ENCODE measurements at places on chromosomes 11 and 22. TPM values are rescaled to one million over a fixed set of nuclear protein-coding genes. Genes with fewer than 3 reads are reported as not detected.

- DNase-seq = no peak
- 0 out of 2 replicates have a peak, but pooled peaks cover 4% of the 10 kb centered on the region for H3K4me1 ChIP-seq
- no peak overlapping the region for H3K27ac ChIP-seq
- no peaks in the 10 kb centered on the region for H3K27me3 ChIP-seq
- H3K4me3 ChIP-seq = no peak overlapping the region
- no peaks in the 10 kb centered on the region for H3K36me3 ChIP-seq
These were observed 72.8 kb upstream of the KCNQ1OT1 start for GRCh38 chr11:2772544-2773031.

GRCh38 chr22:48538291-48538820 is 1289.3 kb downstream of the BRD1 start:
- no peaks in the 10 kb centered on the region for H3K36me3 ChIP-seq
- no peak for DNase-seq
- no peaks in the 10 kb centered on the region for H3K4me1 ChIP-seq
- H3K27ac ChIP-seq = no peak overlapping the region
- no peak overlapping the region for H3K4me3 ChIP-seq
- no peaks in the 10 kb centered on the region for H3K27me3 ChIP-seq

DNA sequence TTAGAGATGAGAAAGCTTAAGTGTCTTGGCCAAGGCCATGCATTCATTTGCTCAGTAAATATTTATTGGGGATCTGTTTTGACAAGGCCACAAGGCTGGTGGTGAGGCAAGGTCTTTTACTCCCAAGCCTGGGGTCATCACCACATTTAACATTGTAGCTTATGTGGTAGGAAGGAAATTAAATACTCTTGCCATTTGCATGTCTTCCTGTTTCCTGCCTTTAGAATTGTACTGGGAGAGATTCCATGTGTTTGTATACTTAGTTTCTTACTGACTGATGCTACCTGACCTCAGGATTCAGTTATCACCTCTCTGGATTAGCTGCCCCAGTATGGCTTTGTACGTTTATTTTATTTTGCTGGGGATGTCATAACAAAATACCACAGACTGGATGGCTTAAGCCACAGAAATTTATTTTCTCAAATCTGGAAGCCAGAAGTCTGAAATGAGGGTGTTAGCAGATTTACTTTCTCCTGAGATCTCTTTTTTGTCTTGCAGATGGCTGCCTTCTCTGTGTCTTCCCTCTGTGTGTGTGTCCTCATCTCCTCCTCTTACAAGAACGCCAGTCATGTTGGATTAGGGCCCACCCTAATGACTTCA is 44.8 kb downstream of the SPECC1L start:
- no peak overlapping the region for H3K4me3 ChIP-seq
- peak overlapping the region; percentile 8 for H3K27ac ChIP-seq
- no peak for DNase-seq
- no peaks in the 10 kb centered on the region for H3K27me3 ChIP-seq
- H3K4me1 ChIP-seq = no peaks in the 10 kb centered on the region
- peaks cover 35% of the 10 kb centered on the region for H3K36me3 ChIP-seq

DNA sequence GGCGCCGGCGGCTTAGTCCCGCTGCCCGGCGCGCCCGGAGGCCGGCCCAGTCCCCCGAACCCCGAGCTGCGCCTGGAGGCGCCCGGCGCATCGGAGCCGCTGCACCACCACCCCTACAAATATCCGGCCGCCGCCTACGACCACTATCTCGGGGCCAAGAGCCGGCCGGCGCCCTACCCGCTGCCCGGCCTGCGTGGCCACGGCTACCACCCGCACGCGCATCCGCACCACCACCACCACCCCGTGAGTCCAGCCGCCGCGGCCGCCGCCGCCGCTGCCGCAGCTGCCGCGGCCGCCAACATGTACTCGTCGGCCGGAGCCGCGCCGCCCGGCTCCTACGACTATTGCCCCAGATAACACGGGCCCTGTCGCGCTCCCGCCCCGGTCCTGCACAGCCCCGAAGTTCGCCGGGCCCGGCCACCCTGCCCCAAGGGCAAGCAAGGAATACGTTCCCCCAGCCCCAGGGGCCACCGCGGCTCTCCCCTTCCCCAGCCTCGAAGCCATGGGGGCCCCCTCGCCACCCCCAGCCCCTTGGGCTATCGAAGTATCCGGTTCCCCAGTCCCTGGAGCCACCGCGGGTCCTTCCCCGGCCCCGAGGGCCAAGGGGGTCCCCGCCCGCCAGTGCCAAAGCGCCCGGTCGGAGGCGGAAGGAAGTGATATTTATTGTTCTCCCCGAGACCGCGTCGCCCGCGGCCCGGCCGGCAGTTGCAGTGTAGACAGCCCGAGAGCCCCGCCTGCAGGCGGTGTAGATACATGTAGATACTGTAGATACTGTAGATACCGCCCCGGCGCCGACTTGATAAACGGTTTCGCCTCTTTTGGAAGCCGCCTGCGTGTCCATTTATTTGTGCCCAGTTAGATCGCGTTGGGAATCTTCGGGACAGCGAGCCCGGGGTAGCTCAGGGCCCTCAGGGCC is 6.2 kb downstream of the TBX1 start:
- H3K27me3 ChIP-seq = peaks cover 34% of the 10 kb centered on the region
- H3K4me3 ChIP-seq = no peak overlapping the region
- H3K36me3 ChIP-seq = no peaks in the 10 kb centered on the region
- H3K27ac ChIP-seq = no peak overlapping the region
- no peaks in the 10 kb centered on the region for H3K4me1 ChIP-seq
- DNase-seq = peak; percentile 78

The OR6A2 gene
- polyA plus RNA-seq = not detected

DNA sequence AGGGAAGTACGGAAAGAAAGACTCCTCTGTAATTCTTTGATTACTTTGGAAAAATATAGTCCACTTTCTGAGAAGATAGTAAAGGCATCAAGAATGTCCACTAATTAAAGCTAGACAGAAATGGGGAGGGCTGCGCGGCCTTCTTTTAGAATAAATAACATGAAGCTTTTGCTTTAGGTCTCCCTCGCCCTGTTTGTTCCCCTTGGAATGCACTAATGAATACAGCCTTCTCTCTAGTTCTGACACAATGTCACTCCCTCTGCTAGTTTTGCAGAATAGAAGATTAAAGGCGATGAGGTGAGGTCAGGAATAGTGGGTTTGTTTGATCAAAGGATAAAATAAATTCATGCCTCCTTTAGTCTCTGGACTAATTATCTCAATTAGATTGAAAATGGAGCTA is 543.9 kb downstream of the OPCML start:
- no peaks in the 10 kb centered on the region for H3K4me1 ChIP-seq
- H3K4me3 ChIP-seq = no peak overlapping the region
- no peak overlapping the region for H3K27ac ChIP-seq
- no peaks in the 10 kb centered on the region for H3K27me3 ChIP-seq
- H3K36me3 ChIP-seq = no peaks in the 10 kb centered on the region
- no peak for DNase-seq

DNA sequence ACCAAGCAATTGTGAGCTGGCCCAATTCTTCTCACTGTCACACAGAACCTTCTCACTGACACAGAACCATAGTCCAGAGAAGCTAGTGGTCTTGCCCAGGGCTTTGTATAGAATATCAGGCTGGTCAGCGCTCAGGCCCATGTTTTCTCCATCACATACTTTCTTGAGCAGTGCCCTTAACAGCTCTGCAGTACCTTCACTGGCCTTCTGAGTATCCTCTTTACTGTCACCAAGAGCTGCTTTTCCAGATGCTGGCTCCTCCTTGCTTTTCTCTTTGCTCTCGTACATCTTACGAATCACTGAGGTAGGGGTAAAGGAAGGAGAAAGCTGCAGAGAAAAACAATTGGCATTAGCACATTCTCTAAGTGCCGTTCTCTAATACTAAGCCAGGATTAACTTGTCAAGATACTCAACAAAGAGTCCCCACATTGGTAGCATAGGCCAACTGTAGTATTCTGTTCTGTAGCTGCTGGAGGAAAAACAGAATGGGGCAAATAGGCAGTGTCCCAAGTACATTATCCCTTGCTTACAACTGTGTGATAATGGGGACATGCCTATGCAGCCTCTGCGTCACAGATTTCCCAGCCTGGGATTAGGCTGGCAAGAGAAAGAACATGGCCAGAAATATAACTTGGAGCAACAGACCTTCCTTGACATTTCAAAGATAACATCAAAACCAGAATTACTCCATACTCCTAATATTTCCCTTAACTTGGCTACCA is 43.5 kb downstream of the DRG1 start:
- peaks cover 29% of the 10 kb centered on the region for H3K36me3 ChIP-seq
- DNase-seq = no peak
- H3K4me3 ChIP-seq = no peak overlapping the region
- H3K4me1 ChIP-seq = no peaks in the 10 kb centered on the region
- no peak overlapping the region for H3K27ac ChIP-seq

- H3K27me3 ChIP-seq = no peaks in the 10 kb centered on the region
- no peak overlapping the region for H3K27ac ChIP-seq
- H3K36me3 ChIP-seq = no peaks in the 10 kb centered on the region
- DNase-seq = no peak
- no peak overlapping the region for H3K4me3 ChIP-seq
- H3K4me1 ChIP-seq = no peaks in the 10 kb centered on the region
These were observed 4.6 kb upstream of the DNAL4 start for GRCh38 chr22:38798496-38798895.

- peak overlapping the region; percentile 89 for H3K4me3 ChIP-seq
- H3K27ac ChIP-seq = peak overlapping the region; percentile 86
- H3K36me3 ChIP-seq = no peaks in the 10 kb centered on the region
- DNase-seq = peak; percentile 60
- no peaks in the 10 kb centered on the region for H3K27me3 ChIP-seq
These were observed 50.3 kb downstream of the TRIOBP start for GRCh38 chr22:37747080-37747714.

- peaks cover 27% of the 10 kb centered on the region for H3K27me3 ChIP-seq
- H3K4me1 ChIP-seq = no peaks in the 10 kb centered on the region
- no peak overlapping the region for H3K4me3 ChIP-seq
- no peaks in the 10 kb centered on the region for H3K36me3 ChIP-seq
- H3K27ac ChIP-seq = no peak overlapping the region
These were observed 112.7 kb downstream of the VPREB1 start for GRCh38 chr22:22357024-22357883.

- DNase-seq = no peak
- no peaks in the 10 kb centered on the region for H3K36me3 ChIP-seq
- H3K4me3 ChIP-seq = no peak overlapping the region
- no peaks in the 10 kb centered on the region for H3K4me1 ChIP-seq
These were observed 424.5 kb upstream of the ANO5 start for GRCh38 chr11:21768388-21768787.

All from SK-N-SH (cell line).